Germinal center (tissue), 1 donor: ENCODE measurements at places on chromosomes 12 and 14.
A peak's percentile ranks its signal among the peaks of the same experiment; 100 is the strongest.

DNA sequence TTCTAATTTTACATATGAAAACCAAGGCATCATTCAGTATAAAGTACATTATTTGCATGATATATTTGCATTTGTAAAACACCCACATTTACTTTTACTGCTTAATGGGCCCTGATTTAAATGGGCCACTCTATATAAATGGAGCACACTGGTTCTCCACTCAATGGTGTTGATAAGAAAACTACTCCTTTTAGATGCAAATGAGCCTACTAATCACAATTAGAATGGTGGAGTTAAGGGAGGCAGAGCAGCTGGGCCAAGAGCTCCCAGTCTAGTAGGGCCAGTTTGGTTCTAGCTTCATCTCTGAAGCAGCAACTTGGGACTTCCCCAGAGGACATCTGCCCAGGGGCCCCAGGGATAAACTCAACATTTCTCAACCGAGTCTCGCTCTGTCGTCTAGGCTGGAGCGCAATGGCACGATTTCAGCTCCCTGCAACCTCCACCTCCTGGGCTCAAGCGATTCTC is 120.7 kb downstream of the FOXN3 start:
- no peak for DNase-seq

GRCh38 chr14:30227436-30227835 is 299.8 kb upstream of the PRKD1 start:
- no peak for DNase-seq

DNA sequence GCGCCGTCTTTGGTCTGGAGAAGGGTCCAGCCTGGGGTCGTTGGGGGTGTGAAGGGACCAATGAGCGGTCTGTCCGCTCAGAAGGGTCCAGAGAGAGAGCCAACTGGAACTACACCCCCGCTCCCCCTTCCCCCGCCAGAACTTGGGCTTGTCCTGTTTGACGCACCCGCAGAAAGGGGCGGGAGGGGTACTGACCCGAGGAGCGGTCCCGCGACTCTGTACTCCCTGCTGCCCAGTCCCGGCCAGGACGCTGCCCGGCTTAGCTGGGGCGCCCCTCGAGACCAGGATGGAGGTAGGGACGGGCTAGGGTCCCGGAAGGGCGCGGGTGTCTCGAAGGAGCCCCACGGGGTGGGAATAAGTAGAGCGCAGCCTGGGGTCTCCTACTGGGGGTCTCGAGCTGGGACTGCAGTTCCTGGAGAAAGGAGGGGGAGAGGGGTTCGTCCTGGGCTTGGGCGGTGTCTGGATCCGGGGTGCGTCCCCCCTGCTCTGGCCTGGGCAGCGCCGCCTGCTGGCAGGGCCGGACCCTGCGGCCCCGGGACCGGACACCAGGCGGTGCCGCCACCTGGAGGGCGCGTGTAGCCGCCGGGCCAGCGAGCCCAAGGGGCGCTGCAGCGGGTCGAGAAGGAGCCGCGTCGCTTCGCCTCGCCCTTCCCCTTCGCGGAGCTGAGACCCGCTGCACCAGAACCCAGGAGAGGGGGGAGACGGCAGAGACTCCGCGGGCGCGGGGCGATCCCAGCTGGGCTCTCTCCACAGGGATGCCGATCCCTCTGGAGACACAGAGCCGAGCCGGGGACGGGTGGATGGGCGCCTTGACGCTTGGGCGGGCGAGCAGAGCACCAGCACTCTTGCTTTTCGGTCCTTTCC is 3.8 kb upstream of the CACNB3 start:
- DNase-seq: peak; percentile 89

DNA sequence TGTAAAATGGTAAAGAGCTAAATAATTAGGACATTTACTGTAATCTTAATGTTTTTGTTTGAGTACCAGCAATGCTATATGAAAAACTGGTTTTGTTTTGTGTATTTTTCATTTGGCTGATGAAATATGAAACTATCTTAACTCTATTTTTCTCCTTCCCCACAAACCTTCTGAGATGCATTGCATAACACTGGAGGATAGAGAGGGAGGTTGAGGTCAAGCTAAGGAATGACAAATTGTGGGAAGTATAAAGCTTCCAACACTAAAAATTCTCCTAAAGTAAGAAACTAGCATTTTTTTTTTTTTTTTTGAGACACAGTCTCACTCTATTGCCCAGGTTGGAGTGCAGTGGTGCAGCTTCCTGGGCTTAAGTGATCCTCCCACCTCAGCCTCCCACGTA is 31.5 kb upstream of the SRP54 start:
- no peak for DNase-seq

- no peak for DNase-seq
Measured at GRCh38 chr14:93464271-93464670, 33.5 kb downstream of the UNC79 start.
